NCI-H2081 (cell line): ENCODE measurements at places on chromosomes 6 and 20.

DNA sequence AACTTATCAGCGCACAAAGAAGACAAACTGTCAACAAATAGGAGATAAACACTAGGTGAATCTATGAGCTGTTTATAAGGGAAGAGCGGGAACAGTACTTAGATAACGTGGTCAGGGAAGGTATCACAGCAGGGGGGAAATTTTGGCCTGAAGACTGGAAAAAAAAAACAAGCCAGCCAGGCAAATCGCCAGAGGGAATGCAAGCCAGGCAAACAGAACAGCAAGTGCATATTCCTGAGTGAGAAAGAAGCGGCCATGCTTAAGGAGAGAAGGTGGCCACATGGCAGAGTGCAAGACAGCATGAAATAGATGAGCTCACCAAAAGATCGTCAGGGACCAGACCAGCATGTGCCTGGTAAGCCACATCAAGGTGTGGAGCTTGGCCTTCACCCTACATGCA is 466.5 kb upstream of the ARID1B start:
- DNase-seq, result no peak

- DNase-seq, result no peak
These were observed 1080.7 kb upstream of the MAP3K7 start for GRCh38 chr6:91667596-91667995.

DNA sequence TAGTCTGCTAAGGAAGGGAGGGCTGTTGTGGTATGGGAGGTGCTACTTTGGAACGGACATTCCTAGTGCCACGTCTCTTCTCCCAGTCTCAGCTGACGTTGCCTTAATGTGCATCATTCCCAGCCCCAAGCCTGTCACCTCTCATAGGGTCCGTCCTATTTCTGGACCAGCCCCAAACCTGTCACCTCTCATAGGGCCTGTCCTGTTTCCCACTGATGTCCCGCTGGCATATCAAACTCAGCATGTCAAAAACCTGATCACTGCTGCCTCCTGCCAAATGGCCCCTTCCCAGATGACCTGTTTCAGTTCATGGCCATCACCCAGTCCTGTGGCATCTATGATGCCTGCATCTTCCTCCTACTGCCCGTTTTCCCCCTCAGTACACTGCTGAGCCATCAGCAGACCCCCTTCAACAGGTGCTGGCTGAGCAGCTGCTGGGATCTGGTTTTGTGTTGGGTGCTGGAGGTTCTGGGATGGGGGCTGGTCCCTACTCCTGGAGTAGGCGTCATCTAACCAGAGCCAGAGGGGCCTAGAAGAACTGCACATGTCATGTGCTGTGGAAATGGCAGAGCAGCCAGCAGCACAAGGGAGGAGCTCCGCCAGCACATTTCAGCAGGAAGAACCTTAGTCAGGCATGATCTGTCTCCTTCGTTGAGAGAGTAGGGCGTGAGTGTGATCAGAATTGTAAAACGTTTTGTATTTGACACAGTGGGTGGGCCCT is 3.3 kb downstream of the ENTPD6 start:
- no peak for DNase-seq

- DNase-seq, result no peak
These were observed 70.4 kb downstream of the SLC22A23 start for GRCh38 chr6:3386374-3386857.
